NCI-H524 (cell line): ENCODE measurements at places on chromosomes 5 and 9.

DNA sequence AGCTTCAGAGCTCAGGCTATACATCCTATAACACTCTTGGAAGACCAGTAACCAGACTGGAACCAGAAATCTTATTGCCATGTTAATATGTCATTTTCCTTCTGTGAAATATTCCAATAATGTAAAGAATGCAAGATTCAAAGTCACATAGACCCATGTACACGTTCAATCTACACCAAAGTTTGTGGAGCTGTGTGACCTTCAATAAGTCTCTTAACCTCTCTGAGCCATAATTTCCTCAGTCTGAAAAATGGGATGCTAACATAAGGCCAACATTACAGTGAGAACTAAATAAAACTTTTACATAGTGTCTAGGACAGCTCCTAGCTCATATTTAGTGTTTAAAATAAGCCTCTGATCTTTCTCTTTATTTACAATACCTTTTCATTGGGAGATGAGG, 70.4 kb downstream of the ARRDC3 start:
- no peak for DNase-seq

GRCh38 chr9:90970608-90971007, 169.0 kb downstream of the SYK start:
- peak; percentile 5 for DNase-seq

DNA sequence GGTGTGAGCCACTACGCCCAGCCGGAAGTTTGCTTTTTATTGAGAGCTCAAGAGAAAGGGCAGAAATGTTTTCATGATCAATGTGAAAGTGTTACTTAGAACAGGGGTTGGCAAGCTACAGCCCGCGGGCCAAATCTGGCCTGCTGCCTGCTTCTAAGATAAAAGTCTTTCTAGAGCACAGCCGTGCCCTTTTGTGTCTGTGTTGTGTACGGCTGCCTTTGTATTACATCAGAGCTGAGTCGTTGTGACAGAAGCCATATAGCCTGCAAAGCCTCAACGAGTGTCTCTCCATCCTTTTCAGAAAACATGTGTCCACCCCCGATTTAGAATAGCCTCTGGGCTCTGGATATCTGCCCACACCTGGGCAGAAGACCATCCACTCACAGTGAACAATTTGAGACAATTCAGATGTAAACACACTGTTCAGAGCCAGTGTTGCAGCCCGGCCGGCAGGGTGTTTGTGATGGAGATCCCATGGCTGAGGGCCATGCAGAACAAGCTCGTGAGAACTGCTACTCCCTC, 28.8 kb downstream of the AK8 start:
- DNase-seq, result no peak

DNA sequence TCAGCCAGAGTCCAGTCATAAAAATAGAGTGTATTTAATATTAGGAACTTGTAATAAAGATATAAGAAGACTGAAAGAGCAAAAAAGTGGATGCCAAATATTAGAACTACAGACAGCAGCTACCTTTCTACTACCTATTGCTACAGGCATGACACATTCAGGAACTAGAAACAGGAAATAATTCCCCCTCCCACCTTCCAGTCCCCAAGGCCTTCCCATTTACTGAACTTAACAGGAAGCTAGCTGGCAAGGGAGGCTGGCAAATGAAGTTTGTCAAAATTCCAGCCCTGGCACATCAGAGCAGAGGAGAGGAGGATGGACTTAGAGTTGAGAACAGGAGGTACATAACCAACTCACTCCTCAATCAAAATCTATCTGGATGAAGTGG, 50.2 kb upstream of the RIC1 start:
- no peak for DNase-seq

- no peak for DNase-seq
Observed at GRCh38 chr5:5605170-5605764, 182.8 kb downstream of the ICE1 start.

GRCh38 chr9:5231212-5231611, at the start of gene INSL4:
Gene INSL4, plus strand, starts transcription at chr9:5231419. Its CDS starts 105 bp downstream, at chr9:5231524.
- DNase-seq, result no peak
